Epithelial cell of proximal tubule (primary cell): ENCODE measurements at places on chromosomes 3 and 15.

- DNase-seq: no peak
These were observed 84.1 kb downstream of the P3H2 start for GRCh38 chr3:190036631-190037030.

GRCh38 chr3:189871418-189871817, 240.2 kb downstream of the TP63 start:
- DNase-seq: no peak

DNA sequence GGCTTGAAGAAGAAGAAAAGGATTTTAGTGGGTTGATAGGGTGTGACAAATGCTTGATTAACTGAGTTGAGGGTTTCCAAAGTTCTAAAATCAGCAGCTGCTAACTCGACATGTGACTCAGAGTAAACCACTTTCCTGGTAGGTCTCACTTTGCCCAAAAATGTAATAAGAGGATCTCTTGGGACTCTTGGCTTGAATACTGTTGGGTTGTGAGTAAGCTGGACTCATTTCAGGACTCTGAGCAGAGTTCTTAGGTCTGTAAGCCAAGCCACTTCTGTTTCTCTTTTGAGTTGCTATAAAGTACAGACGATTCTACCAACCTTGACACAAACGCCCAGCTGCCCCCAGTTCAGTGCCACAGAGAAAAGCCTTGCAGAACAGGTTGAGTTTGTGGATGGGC, 241.1 kb downstream of the ZNF621 start:
- DNase-seq: no peak

- no peak for DNase-seq
These were observed 21.8 kb upstream of the SPATA12 start for GRCh38 chr3:57038466-57039164.
